Dermis microvascular lymphatic vessel endothelial cell (primary cell): ENCODE measurements at places on chromosomes 12 and 14. TPM values are rescaled to one million over a fixed set of nuclear protein-coding genes. Genes with fewer than 3 reads are reported as not detected.

The BHLHE41 gene
- under 0.01 and 0.13 TPM in 2 replicates for total RNA-seq

The INTS13 gene
- 18.2 and 22.7 TPM in 2 replicates for total RNA-seq

The AQP2 gene
- total RNA-seq, result not detected in 2 replicates

The C1QL4 gene
- not detected in 2 replicates for total RNA-seq

The FICD gene
- 4.5 and 7.0 TPM in 2 replicates for total RNA-seq

The TGM1 gene
- 0.38 and 0.64 TPM in 2 replicates for total RNA-seq

The SLC5A8 gene
- under 0.01 and 0.13 TPM in 2 replicates for total RNA-seq

The RPS6KL1 gene
- 5.6 and 6.6 TPM in 2 replicates for total RNA-seq

The CD69 gene
- 0.39 and 1.3 TPM in 2 replicates for total RNA-seq

The IFNG gene
- not detected in 2 replicates for total RNA-seq

The B3GNT4 gene
- under 0.01 TPM in 2 replicates for total RNA-seq

The MYH6 gene
- total RNA-seq, result not detected in 2 replicates

The SLC25A47 gene
- total RNA-seq, result under 0.01 TPM in 1 of 2 replicates, not detected in the other

The INHBE gene
- not detected in 2 replicates for total RNA-seq

The TSHR gene
- total RNA-seq, result not detected in 2 replicates

The ACOT2 gene
- 6.8 and 9.6 TPM in 2 replicates for total RNA-seq

The FAM186B gene
- total RNA-seq, result 0.13 TPM in 2 replicates
